ENCODE measurements at places on chromosomes 11 and 22.

- no peak for DNase-seq
Measured at GRCh38 chr11:14971865-14972580, at the start of gene CALCA. CALCA (minus strand) TSS chr11:14972351; CDS start chr11:14971192, 1,159 bp downstream.

GRCh38 chr11:35426351-35426750 is 7.0 kb upstream of the SLC1A2 start:
- DNase-seq: no peak

DNA sequence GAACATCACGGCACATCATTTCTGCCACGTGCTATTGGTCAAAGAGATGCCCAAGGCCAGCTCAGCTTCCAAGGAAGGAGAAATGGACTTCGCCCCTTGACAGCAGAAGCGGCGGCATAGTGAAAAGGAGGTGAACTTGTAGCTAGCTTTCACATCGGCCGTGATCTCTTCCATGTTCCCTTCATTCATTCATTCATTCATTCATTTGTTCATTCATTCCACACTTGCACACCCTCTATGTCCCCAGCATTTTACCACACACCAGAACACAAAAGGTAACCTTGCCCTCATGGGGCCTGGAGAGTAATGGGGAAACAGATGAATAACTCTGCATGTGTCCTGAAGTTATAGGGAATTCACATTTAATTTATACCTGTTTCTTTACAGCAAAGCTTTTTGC is 1.1 kb upstream of the CYTH4 start:
- no peak for DNase-seq

DNA sequence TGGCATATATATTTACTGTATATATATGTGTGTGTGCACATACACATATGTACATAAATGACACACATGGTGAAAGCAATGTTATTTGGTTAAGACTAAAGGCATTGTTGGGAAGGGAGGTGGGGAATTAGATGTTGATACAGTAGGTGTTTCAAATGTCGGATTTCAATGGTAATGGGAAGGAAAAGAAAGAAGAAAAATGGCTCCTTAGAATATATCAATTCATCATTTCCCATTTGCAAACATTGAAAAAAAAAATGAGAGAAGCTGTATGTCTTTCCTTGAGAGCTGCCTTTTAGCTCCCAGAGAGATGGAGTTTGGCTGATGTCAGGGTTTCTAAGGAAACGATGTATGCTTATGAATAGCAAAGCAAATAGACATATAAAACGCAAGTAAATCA is 33.4 kb upstream of the ATXN10 start:
- DNase-seq: no peak

GRCh38 chr11:19727246-19727645 is 14.6 kb downstream of the NAV2 start:
- peak; percentile 75 for DNase-seq

- DNase-seq: no peak
Measured at GRCh38 chr11:34613552-34614056, 7.3 kb upstream of the EHF start.

Measured in EL (cell line).